ENCODE measurements at places on chromosomes 7 and 10.

DNA sequence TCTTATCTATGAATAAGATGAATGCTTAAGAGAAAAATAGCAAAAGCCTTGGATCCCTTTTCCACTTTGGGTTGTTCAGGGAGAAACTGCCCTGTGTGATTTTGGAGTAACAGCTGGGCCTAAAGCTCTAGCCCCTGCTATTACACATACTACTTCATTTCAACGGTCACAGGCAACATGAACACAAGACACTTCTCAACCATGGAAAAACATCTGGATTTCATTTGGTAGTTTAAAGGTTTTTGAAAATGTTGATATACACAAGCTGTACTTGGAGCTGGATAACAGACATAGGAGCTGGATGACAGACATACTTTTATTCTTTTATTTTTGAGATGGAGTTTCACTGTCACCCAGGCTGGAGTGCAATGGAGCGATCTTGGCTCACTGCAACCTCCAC is 2.7 kb upstream of the CHUK start:
- no peak for DNase-seq

- DNase-seq: no peak
These were observed 648.5 kb upstream of the NRP1 start for GRCh38 chr10:33982995-33983394.

DNA sequence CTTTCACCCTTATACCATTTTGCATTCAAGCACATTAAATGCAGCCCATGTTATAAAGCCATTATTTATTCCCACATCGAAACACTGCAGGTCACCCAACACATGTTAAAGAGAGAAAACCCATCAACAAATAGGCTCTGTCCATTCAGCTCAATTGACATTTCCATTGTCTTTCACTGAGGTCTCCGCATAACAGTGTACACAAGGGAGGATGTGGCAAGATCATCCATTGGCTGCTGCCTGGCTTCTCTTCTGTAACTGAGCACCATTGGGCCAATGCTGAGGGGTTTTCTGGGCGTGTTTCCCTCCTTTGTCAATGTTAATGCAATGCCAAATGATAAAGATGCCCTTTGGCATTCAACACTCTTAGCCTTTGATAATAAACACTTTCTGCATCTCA is 278.1 kb upstream of the SP4 start:
- peak; percentile 94 for DNase-seq

DNA sequence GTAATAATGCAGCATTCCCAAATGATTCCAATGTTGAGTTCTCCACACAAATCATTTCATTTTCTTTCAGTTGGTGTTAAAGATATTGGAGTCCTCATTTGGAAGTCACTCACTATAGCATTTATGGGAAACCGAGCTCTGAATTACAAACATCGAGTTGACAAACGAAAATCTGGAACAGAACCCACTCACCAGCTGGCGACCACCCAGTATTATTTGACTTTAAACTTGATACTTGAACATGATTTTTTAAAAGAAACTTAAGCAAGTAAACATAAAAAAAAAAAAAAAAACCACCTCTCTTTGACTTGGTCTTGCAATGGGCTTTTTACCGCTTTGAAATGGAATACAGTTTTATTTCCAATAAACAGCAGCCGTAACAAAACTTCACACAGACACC is 576.6 kb upstream of the C7orf33 start:
- no peak for DNase-seq

DNA sequence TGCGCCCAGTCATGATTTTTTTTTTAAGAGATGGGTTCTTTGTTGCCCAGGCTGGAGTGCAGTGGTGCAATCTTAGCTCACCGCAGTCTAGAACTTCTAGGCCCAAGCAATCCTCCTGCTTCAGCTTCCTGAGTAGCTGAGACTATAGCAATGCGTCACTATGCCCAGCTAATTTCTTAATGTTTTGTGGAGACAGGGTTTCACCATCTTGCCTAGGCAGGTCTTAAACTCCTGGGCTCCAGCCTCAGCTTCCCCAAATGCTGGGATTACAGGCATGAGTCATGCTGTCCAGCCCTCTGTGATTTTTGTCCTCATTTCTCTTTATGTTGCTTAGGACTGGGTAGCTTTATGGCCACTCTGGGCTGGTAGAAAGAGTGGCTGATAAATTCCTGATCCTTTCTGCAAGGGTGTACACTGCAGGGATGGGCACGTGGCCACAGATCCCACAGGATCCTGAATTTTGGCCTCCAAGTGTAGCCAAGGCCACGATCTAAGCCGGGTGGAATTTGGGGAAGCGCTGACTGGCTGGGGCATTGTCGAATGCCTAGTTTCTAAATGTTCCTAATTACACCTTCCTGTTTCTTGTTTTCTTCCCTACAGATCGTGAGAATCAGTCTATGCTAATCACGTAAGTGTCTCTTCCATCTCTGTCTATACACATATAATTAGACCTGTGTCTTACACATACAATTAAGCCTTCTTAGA is 24.1 kb upstream of the MYH16 start:
- no peak for DNase-seq

GRCh38 chr7:2355705-2356008 is 1.0 kb downstream of the EIF3B start:
- no peak for DNase-seq

GRCh38 chr7:147912291-147912690 is 678.3 kb upstream of the C7orf33 start:
- DNase-seq: no peak

DNA sequence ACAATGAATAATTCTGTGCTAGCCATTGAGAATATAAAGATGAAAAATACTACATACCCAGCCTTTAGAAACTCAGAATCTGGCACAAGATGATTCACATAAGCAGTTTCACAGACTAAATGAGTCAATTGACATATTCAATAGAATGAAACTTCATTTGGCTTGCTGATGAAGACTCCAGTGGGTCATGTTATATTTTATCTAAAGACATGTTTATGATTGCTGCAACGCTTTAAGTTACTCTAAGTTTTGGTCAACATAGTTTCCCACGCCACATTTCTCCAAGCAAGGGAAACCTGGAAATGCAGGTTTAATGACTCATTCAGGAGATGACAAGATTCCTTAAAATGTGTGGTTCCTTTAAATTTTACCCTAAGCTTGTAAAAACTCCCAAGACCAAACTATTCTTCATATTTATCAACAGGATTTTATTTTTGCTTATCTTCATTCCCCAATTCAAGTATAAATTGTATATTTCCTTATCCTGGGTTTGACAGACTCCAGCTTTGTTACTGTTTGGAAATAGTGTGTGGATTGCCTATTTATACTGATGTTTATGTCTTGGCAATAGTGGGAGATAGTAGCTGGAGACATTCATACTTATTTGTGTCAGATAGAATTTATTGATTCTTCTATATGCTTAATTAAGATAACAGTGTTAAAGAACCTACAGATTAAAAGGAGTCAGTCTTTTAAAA is 6.6 kb downstream of the SEMA3A start:
- DNase-seq: no peak

DNA sequence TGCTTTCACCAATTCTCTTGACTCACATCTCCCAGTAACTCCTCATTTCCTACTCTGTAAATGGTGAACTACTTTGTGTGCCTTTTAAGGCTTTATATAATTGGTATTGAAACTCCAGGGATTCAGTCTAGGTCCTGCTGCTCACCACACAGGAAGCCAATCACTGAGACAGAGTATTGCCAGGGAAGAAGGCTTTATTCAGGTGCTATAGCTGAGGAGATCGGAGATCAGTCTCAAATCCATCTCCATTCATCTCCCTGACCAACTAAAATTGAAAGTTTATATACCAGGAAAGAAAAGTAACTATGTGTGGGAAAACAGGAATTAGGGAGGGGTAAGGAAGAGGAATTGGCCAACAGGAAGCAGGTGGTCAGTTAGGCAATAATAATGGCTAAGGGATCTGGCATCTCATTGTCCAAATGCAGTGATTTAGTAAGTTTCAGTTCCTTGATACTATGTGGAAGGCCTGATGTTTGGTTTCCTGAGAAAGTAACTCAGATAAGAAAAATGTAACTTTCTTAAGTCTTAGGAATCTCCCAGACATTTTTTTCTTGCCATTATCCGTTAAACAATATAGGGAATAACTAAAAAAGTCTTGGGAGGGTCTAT is 10.2 kb upstream of the SDHAF3 start:
- DNase-seq: no peak

DNA sequence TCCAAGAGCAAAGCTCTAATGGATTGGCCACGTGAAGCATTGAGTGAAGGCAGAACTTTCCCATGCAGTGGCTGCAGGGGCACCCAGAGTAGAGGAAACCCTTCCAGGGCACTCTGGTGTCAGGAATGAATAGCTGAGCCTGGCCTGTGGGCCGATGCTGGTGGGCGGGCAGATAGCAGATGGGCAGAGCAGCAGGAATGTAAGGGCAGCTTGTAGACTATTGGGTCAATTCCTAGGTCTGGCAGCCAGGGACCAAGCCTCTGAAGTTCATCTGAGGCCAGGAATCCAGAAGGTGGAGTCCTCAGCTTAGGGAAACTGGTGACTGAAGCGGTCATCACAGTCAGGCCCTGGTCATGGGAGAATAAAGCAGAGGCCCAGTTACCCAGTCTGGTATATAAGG is 115.4 kb downstream of the TMEM178B start:
- DNase-seq: no peak

DNA sequence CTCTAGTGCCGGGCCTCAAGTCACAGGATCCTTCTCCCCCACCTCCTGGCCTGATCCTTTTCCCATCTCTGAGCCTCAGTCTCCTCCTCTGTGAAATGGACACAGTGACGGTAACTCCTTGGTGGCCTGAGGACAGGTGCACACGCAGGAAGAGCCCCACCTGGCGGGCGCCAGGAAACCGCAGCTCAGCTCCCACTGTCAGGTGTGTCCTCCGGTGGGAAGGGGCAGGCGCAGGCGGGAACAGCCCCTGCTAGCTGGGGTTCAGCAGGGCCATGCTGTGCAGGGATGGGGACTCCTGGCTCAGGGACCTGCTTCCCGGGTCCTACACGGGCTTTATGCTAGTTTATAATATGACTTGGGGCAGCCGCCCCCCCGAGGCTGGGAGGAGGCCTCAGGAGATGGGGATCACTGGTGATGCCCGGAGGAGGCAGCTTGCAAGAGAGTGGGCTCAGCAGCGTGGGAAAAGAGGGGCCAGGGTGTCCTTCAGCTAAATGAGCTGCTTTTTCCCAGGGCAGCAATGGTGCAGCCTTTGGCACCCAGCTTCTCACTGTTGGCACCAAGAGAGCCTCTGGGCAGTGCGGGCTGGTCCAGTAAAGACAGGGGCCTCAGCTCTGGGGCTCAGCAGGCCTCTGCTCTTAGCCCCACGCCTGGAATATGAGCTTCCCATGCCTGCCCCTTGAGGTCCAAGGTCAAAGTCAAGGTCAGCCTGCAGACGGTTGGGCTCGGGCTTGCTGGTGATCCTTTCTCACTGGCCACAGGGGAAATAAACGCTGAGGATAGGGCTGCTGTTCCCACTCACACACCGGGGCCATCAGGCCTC is 68.0 kb upstream of the FAM20C start:
- no peak for DNase-seq

- no peak for DNase-seq
These were observed 45.7 kb downstream of the CROT start for GRCh38 chr7:87391020-87391701.

- DNase-seq: no peak
These were observed 90.7 kb downstream of the NHLRC2 start for GRCh38 chr10:113945075-113945686.

DNA sequence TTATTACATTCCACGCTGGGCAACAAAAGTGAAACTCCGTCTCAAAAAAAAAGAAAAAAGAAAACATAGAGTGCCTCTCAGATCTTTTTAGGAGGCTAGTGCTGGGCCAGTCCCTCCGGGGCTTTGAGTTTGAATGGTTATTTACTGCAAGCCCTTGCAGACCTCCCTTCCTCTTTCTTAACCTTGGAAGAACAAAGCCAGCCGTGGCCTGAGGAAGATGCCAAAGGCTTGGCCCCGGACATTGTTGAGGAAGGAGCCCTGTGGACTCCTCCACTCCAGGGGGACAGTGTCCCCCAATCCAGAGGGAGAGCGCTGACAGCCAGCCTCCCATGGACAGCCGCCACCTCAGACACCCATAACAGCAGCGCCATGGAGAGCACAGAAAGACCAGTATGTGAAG is 5.0 kb downstream of the TSPAN33 start:
- no peak for DNase-seq

DNA sequence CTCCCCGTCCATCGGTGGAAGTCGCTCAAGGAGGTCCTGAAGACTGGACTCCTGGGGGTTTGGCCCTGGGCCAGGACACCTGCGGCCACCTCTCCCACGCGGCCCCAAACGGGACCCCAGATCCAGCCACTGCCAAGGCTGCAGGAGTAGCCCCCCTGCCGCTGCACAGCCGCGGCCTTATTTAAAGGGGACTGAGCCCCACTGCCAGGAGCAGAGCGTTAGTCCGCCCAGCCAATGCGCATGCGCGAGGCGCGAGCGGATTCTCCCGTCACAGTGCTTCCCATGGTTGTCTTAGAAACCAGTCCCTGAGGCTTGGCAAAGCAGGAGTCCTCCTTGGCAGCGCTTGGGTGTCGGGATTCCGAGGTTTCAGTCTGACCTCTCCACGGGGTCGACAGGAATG is 320.0 kb downstream of the ZNF716 start:
- no peak for DNase-seq

DNA sequence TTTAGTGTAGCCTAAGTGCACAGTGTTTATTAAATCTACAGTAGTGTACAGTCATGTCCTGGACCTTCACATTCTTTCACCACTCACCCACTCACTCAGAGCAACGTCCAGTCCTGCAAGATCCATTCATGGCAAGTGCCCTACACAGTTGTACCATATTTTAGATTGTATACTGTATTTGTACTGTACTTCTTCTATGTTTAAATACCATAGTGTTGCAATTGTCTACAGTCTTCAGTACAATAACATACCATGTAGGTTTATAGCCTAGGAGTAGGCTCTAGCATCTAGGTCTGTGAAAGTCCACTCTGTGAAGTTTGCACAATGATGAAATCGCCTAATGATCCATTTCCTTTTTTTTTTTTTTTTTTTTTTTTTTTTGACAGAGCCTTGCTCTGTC is 12.0 kb downstream of the EEPD1 start:
- DNase-seq: no peak

DNA sequence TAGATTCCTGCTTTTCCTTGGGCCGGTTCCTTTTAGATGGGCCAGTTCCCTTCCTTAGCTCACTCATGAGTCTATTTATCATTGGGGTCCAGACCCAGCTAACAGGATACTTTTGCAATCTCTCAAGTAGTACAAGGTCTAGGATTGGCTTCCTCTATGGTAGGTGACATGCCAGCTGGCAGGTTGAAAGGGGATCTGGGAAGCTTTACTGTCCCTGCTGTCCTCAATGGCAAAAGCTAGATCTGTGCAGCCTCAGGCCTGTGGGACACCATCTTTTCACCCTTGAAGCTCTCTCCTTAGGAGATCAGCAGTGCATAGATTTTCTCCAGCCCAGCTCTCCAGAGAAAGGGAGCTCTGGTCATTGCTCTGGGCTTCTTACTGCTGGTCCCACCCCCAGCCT is 96.4 kb downstream of the CUL2 start:
- DNase-seq: no peak
